ENCODE measurements at places on chromosomes 1 and 21.

DNA sequence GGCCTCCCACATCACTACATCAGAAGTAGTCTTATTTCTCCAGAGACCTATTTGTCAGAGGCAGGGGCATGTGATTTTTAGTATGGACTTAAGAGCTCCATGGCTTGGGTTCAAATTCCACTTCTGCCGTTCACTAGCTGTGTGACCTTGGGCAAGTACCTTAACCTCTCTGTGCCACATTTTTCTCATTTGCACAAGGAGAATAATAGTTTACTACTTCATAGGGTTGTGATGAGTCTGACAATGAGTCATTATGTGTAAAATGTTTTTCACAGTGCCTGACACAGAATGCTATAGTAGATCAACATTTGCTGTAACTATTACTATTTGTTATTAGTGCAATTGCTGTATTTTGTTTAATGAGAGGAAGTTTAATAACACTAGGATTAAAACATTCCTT is 200.6 kb downstream of the PRDM2 start:
- no peak for DNase-seq

DNA sequence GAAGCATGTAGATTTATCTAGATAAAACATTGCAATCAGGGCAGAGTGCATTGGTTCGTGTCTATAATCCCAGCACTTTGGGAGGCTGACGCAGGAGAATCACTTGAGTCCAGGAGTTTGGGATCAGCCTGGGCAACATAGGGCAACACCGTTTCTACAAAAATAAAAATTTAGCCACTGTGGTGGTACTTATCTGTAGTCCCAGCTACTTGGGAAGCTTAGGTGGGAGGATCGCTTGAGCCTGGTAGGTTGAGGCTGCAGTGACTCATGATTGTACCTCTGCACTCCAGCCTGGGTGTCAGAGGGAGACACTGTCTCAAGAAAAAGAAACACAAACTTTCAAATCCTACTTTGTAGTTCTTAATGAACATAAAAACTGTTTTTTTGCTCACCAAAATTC is 64.2 kb upstream of the RCC1 start:
- DNase-seq = no peak

- no peak for DNase-seq
These were observed 323.5 kb downstream of the SIPA1L2 start for GRCh38 chr1:232306269-232306961.

DNA sequence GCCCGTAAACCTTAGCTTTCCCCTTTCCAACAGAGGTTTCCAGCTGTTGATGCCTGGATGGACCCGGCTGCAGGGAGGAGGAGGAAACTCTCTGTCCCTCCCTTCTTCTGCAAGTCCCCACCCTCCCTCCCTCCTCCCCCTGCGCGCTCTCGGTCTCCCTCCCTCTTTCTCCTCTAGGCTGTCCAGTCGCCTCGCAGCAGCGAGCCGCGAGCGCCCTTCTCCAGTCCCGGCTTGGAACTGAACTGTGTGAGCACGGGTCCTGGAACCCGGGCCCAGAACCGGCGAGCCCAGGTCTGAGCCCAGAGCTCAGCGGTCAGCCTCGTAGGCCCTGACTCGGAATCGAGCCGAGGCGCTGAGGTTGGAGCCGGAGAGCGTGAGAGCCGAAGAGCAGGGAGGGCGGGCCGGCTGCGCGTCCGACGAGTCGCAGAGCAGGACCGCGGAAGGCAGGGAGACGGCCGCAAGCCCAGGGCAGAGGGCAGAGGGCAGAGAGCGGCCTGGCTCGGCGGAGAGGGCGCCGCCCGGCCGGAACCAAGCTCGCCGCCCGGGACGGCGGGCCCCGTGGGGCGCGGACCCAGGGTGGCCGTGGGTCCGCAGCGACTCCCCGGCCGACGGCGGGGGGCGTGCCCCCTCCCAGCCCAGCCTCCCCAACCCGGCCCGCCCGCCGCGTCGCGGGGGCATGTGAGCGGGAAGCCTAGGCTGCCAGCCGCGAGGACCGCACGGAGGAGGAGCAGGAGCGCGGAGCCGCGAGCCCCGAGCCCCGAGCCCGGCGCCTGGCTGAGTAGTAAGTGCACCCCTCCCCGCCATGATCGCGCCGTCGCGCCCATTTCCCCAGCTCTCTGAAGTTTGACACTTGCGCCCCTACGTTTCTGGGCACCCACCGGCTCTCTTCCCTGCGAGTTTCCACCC is at the start of gene SOX13:
Gene SOX13, plus strand, starts transcription at position 185 of the 906 bp plus-strand sequence. CDS start 39,801 bp downstream, outside the sequence.
- DNase-seq = peak; percentile 42

DNA sequence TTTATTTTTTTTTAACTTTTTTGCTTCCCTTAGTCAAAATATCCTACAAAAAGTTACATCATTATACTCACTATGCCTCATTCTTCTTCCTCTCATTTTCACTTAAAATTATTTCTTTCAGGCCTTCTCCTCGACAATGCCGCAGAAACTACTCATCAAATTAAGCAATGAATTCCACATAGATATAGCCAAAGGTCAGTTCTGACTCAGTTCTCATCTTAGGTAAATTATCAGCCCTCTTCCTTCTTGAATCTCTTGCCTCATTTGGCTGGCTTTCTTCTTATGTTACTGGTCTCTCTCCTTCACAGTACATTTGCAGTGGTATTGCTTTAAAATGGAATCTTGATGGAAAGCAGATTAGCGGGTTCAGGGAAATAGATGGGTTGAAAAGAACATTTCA is 260.7 kb upstream of the BRINP3 start:
- DNase-seq = no peak

GRCh38 chr1:64502931-64503330 is 33.0 kb downstream of the CACHD1 start:
- no peak for DNase-seq

GRCh38 chr1:236794585-236795034 is 482 bp upstream of the MTR start:
- DNase-seq = no peak

DNA sequence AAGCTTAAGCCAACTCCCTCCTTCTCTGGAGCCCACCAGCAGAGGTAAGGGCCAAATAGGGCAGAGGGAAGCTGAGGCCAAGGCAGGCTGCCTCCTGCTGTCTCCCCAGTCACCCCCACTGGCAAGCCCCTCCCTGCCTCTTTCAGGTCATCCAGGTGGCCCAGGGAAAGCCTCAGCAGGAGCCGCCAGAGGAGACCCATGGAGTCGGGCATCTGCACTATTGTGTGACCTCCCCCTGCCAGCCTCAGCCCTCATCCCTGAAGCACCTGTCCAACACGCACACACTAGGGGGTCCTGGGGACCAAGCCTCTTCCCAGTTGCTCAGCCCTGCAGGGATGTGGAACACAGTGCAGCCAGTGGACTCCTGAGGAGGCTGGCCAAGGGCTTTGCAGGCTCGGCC is 5.3 kb upstream of the NAXE start:
- no peak for DNase-seq

DNA sequence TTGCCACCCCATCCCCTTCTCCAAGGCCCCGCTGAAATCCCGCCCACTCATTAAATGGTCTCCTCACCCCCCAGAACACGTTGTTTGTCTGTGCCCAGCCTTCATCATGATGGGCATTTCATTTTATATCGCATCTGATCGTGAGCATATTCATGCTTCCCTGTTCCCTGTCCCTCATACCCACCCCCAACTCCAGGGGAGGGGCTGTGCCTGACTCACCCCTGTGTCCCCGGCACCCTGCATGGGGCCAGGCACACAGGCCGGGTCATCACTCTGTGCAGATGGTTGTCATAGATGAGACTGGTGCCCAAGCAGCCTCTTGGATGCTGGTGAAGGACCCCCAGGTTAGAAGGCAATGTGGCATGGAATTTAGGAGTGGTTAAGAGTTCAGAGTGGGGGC is 11.0 kb downstream of the CAMK2N1 start:
- no peak for DNase-seq

GRCh38 chr1:208167261-208167869 is 76.8 kb downstream of the PLXNA2 start:
- DNase-seq = no peak

GRCh38 chr1:234701737-234702341 is 91.9 kb upstream of the IRF2BP2 start:
- no peak for DNase-seq

- no peak for DNase-seq
These were observed 283.3 kb downstream of the RRAGC start for GRCh38 chr1:38576241-38576640.

DNA sequence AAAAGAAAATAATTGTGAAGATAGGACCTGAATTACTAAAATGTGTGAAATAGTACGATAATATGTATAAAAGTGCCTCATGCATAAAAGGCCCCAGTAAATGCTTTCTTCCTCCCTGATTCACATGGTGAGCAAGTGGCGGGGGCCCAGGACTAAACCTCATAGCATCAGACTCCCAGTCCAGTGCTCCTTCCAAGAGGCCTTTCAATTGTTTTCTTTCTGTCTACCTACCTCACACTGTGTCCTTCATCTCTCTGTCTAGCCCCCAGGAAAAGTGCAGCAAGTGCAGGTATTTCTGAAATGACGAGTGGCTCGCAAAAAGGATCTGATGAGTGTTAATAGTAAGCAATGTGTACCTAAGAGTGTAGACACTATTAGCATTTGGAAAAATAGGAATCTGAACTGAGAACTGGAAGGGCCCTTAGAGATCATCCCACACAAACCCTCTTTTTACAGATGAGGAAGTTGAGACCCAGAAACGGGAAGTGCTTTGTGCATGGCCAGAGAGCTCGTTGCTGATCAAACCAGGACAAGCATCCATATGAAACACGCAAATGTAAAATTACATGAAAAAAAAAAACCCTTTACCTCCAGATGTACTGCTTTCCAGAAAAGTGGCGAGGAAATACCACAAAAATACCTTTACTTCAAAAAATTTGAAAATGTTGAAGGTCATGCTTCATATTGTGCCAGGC is 118.2 kb upstream of the HOOK1 start:
- DNase-seq = no peak

DNA sequence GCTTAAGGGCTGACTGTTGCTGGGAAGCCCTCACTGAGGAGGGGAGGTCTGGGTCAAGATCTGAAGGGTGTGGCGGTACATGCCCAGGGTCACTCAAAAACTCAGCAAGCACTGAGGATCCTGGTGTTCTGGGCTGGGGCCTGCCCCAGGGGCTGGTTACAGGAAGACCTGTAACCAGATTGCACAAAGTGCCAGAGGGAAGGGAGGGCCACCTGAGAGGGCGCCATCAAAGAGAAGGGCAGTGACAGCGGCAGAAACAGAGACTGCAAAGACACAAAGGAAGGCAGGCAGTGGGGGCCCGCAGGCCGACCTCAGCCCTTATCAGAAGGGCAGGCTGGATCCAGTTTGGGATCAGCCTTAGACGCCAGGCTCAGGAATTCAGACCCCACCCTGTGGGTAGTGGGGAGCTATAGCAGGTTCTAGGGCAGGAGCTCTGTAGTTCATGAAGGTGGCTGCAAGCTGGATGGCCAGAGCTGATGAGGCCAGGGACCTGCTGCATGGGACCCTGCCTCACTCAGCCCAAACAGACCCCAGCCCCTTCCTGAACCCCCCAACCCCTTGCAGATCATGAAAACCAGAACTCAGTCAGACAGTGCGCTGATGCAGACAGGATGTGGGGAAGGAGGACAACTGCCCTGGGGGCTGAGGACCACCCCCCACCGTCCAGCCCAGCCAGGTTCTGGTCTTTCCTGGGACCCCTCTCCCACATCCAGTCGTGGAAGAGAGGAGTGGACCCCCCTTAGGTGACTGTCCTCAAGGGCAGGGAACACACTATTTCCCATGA is 3.9 kb downstream of the SH2D5 start:
- no peak for DNase-seq
